NCI-H1417 (cell line): ENCODE measurements at places on chromosomes 2 and 18.

DNA sequence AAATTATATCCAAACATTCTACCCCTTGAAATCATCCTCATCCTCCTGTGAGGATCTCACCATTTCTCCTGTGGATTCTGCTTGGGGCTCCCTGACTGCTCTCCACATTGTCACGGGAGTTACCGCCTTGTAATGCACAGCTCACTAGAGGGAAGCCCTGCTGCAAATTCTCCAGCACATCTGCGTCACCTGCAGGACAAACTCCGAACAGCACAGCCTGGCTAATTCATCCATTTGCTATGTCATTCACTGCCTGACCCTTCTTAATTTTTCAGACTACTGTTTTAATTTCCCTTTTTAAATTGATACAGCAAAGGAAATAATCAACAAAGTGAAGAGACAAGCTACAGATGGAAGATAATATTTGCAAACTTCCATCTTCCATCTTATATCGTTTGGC lies 627.4 kb downstream of the FBXO15 start:
- DNase-seq, result no peak

DNA sequence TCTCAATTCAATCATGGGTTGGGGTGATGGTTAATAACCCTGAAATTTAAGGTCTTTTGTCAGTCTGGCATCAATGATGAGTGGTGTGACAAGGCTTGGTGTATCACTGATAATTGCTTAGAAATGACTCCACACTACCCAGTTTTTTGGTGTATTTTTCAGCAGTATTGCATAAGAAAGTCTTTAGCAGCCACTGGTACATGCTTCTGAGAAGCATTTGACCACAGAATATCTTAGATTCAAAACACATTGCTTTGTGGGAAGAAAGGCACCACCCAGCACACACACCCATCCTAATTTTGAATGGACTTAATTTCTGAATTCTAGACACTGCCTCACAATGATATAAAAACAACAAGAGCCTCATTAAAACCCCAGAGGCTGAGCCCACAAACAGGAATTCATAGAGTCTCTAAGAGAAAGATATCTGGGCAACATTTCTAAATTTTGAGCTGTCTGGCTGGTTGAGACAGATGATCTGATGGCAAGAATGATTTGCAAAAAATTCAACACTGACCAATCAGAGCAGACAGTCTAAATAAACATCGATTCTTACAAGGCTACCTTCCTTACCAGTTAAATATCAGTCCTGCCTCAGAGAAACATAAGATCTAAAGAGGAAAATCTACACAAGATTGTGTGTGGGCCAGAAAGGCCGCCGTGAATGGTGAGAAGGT lies 114.7 kb upstream of the CYP1B1 start:
- DNase-seq, result no peak

- no peak for DNase-seq
Observed at GRCh38 chr18:57466307-57466706, 31.1 kb downstream of the ONECUT2 start.

DNA sequence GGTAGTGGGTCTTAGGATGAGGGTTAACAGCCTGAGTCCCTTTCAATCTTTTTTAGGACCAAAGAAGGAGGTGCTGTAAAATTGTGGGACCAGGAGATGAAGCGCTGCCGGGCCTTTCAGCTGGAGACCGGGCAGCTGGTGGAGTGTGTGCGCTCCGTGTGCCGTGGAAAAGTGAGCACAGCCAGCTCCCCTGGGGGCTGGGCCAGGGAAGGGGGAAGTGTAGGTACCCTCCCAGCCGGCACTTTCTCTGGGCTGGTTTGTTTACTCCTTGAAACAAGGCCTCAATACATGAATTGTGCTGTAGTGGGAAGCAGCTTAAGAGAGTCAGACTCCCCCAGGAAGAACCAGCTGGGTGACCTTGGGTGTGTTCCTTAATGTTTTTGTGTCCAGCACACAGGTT lies 90.1 kb downstream of the RTN4 start:
- DNase-seq, result no peak

DNA sequence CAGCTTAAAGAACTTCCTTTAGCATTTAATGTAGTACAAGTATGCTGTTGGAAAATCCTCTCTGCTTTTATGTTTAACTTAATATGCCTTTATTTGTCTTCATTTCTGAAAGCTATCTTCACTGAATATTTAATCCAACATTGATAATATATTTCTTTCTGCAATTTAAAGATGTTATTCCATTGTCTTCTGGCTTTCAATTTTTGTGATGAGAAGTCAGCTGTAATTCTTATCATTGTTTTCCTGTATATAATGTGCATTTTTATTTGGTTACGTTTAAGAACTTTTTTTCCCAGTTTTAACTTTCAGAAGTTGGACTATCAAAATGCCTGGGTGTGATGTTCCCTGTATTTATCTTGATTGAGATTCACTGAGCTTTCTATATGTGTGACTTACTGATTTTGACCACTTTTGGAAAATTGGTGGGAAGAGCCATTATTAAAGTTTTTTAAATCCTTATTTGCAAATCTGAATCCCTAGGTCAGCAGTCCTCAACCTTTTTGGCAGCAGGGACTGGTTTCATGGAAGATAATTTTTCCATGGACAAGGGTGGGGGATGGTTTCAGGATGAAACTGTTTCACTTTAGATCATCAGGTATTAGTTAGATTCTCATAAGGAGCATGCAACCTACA lies 241.0 kb downstream of the TNS1 start:
- DNase-seq, result no peak
